Stimulated activated CD4-positive, alpha-beta T cell treated with anti-CD3 and anti-CD28 coated beads, Interleukin-4, amount 100 ng/mL, for 1 hour (primary cell): ENCODE measurements at places on chromosomes 6 and 20.

DNA sequence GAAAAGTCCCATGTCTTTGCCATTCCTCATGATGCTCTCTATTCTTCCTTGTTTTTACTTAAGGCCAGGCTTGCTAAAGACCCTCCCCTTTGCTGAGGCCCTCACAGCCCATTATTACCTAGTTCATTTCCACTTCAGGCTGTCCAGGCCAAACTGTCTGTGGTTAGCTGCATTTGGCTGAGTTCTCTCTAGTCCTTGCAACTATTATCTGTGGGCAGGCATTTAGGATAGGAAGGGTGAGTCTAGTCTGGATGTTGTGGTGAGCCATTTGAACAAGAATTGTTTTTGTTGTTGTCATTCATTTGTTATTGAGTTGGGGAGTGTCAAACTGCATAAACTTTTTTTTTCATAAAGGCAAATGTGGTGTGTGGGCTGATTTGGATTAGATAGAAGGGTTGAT is 182.4 kb downstream of the CD109 start:
- no peak for DNase-seq

DNA sequence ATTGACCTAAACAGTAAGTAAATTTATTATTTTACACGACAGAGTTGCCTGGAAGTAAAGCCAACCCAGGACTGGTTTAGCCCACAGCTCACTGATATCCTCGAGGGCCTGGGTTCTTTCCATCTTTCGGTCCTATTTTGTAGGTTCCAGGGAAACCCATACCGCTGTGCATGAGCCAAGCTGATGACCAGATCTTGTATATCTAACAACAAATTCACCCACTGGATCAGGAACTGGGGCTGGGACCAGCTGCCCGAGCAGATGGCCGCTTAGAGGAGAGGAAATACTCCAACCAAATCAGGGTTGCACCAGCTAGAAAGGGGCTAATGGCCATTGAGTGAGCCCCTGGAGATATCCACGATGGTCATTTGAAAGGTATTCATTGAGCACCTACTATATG is 139.2 kb downstream of the BACH2 start:
- no peak for DNase-seq

GRCh38 chr20:56788041-56788670 is 159.1 kb downstream of the TFAP2C start:
- DNase-seq, result no peak

GRCh38 chr6:40551966-40552505 is 35.1 kb downstream of the LRFN2 start:
- DNase-seq, result no peak

DNA sequence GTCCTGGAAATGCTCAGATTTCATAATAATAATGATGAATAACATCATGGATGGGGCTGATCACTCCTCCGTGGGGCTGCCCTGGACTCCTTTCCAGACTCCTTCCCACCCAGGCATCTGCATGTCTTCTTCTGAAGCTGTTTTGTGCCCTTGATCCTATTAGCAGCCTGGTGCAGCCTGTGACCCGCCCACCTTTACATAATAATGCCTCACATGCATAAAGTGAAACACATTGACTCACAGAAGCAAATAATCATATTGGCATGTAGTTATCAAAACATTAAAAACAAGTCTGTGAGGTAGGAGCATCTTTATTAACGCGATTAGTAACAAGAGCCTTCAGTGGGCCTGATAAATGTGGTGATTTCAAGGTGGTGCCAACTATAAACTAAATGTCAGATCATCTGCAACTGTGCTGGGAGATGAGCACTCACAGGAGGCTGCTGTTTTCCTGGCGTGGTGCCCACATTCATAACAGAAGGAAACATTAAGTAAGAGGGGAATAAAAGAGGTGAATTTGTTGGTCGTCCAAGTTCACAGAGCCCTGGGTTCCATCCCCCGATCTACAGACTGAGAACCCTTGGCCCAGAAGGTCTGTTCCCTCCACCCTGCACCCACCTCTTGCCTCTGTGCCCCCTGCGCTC is 344.7 kb downstream of the CDH4 start:
- no peak for DNase-seq

DNA sequence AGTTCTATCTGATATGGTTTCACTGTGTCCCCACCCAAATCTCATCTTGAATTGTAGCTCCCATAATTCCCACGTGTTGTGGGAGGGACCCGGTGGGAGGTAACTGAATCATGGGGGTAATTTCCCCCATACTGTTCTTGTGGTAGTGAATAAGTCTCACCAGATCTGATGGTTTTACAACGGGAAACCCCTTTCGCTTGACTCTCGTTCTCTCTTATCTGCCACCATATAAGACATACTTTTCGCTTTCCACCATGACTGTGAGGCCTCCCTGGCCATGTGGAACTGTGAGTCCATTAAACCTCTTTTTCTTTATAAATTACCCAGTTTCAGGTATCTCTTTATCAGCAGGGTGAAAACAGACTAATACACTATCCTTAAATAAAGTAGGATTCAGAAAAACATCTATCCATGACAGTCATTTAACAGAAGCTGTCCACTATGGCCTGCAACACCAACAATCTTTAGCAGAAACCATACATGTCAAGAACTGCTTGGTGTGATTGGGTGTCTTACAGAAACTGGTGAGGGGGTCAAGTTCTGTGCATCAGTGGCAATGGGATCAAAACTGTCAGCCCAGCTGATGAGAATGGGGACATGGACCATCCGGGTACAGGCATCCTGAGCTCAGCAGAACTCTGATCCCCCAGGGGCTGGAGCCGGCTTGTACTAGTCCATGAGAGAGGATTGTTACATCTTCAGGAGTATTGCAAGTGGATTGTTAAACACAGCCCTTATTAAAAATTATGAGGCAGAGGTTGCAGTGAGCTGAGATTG is 59.2 kb downstream of the SCML4 start:
- no peak for DNase-seq

DNA sequence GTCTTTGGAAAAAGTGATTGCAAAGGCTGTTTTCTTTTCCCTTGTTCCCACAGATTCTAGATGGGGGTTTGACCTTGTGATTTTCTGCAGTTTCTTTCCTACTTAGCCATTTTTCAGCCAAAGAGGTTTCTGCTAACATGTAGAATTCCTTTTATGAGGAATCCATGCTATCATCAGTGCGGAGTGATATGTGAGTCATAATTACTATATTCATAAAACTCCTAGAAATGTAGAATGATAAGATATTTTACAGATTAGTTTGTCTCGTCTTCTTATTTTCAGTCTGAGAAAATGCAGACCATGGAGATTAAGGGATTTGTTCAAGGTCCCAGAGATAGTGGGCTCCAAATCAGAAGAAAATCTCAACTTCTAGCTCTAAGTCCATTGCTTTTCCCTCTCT is 98.6 kb downstream of the KCNQ5 start:
- no peak for DNase-seq

- DNase-seq, result no peak
These were observed 203.7 kb downstream of the OTOR start for GRCh38 chr20:16951876-16952275.

GRCh38 chr6:150027806-150028565 is 2.7 kb upstream of the RAET1L start:
- DNase-seq, result no peak

DNA sequence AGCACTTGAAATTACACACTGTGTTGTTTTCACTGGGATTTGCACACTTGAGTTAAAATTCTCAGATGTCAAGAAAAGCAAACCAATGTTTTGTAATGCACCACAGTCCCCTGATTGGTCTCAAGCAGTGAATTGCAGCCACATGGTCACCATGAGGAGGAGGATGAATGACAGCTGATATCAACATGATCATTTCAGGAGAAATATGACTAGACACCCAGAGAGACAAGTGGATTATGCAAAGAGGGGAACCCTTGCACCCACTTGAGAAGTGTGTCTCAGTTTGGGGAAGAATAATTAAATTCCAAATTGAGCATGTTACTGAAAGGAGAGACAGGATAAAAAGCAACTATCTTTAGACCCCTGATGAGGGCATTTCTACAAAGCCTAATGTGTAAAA is 69.3 kb downstream of the UST start:
- no peak for DNase-seq

DNA sequence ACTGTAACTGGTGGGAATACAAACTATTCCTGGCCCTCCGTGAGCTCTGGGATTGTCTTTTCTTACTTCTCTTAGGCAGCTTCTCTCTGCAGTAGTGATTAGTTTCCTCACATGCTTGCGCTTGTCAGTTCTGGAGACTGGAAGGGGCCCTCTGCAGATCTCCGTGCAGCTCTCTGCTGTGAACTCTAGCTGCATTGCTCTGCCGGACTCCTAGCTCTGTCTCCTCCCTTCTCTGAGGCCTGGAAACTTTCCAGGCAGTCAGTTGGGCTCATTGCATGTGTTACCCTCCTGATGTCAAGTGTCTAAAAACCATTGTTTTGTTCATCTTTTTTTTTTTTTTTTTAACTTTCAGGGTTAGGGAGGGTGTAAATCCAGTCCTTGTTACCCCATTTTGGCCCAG is 102.3 kb downstream of the CTNNBL1 start:
- DNase-seq, result no peak

DNA sequence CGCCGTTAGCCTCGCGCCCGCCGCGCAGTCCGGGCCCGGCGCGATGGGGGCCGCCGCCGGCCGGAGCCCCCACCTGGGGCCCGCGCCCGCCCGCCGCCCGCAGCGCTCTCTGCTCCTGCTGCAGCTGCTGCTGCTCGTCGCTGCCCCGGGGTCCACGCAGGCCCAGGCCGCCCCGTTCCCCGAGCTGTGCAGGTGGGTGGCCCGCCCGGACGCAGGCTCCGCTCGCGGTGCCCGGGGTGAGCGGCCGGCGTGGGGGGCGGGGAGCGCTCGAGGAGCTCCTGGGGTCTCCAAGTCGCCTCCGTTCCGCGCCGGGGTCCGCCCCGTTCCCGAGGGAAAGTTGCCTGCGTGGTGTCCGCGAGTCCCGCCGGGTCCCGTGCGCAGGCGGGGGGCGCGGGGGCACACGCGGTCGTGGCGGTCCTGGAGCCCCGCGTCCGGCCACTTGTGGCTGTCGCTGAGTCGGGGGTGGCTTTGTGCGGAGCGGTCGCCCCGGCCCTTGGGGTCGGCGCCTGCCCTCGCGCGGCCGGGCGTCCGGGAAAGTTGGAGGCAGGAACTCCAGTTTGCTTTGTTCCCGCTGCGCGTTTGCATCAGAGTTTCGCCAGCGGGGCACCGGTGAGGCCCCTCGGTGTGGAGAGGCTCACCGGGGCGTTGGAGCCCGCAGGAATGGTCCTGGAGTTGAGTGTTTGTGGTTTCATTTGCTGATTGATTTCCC is 476 bp downstream of the IGF2R start:
- peak; percentile 43 for DNase-seq

DNA sequence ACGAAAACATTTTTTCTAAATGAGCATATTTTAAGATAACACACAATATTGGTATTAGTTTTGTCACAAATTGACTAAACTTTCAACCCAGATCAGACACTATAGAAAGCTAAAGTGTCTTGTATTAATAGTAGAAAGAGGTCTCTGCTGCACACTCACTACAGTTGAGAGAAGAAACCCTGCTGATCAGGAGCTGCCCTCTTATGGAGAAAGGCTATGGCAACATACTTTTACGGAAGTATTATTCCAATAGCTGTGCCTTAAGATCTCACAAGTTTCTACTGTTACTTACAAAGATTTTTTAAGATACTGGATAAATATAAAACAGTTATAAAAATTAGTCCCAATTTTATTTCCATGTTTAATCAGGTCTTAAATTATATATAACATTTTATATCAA is 155.7 kb downstream of the RIMS1 start:
- DNase-seq, result no peak

- DNase-seq, result no peak
These were observed 430.5 kb upstream of the EPHA7 start for GRCh38 chr6:93849857-93850256.

DNA sequence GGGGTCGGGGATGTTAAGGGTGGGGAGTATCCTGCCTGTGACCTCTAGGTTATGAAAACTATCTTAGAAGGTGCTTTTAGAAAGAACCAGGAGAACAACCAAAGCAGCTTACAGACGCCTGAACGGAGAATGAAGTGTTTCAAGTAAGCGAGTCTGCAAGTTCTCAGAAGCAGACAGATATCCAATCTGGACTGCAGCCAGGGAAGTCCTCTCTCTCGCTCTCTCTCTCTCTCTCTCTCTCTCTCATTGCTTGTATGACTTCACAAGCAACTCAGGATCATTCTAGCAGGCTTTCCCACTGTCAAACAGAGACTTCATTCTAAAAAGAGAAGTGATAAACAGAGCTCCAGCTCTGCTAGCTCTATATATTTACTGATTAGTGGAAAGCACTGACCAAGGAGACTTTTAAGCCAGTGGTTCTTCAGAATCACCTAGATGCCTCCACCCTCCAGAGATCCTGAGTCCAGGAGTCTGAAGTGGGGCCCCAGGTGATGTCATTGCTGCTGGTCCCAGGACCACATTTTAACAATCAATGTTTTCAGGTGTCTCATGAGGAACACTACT is 6.0 kb downstream of the TCF21 start:
- DNase-seq, result no peak

DNA sequence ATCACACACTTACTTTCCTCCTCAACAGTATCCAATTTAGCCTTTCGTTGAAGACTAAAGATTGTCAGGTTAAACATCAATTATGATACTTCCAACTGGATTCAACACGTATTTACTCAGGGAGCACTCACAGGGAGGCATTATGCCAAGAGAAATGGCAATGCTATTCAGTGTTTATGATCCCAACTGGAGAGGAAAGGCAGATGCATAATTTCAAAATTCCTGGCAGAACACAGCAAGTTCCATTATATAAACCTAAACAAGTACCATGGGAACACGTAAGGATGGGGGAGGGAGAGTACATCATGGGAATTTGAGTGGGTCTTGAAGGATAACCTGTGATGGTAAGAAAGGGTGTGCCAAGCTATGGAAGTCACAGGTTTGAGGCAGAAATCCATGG is 112.7 kb downstream of the ISM1 start:
- DNase-seq, result no peak

DNA sequence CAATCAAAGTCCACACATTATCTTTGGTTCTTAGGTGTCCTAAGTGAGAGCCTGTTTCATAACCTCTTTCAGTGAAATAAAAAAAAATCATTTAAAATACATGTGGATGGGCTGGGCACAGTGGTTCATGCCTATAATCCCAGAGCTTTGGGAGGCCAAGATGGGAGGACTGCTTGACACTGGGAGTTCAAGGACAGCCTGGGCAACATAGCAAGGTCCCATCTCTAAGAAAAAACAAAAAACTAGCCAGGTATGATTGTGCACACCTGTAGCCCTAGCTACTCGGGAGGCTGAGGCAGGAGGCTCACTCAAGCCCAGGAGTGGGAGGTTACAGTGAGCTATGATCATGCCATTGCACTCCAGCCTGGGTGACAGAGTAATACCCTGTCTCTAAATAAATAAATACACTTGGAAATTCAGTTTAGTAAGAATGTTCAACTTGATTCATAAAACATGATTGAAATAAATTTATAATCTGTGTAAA is 3.6 kb downstream of the MPC1 start:
- DNase-seq, result no peak

DNA sequence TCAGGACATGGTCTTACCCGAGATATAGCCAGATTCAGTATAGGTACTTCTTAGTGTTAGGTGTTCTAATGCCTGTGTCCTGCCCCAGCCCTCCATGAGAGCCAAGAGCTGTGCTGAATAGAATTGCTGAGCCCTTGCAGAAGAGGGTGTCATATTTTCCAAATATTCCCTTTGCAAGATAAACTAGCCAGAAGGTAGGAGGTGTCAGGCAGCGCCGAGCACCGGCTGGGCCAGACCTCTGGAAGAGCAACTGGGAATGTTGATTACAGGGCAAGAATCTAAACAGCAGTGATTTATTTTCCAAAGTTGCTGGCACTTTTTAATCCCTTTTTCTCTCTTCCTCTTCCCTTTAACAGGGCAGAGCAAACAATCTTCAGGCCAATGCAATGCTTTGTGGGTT is 37.1 kb upstream of the EZR start:
- DNase-seq, result no peak

GRCh38 chr6:34143884-34144580 is 1.9 kb downstream of the GRM4 start:
- peak; percentile 64 for DNase-seq

GRCh38 chr6:90898763-90899162 is 311.9 kb upstream of the MAP3K7 start:
- DNase-seq, result no peak
